ENCODE measurements at places on chromosomes 2 and 18. TPM values are rescaled to one million over a fixed set of nuclear protein-coding genes. Genes with fewer than 3 reads are reported as not detected.

DNA sequence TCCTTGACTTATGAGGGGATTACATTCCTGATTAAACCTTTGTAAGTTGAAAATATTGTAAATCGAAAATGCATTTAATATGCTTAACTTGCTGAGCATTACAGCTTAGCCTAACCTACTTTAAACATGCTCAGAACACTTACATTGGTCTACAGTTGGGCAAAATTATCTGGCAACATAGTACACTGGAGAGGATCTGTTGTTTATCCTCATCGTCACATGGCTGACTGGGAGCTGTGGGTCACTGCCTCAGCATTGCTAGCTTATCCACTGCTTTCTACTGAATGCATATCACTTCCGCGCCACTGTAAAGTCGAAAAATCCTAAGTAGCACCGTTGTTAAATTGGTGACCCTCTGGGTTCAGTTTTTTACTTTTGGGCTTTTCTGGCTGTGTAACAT is 13.7 kb downstream of the PMS1 start:
- no peak for DNase-seq

FSIP2 gene
- 0.29 TPM for total RNA-seq

DNA sequence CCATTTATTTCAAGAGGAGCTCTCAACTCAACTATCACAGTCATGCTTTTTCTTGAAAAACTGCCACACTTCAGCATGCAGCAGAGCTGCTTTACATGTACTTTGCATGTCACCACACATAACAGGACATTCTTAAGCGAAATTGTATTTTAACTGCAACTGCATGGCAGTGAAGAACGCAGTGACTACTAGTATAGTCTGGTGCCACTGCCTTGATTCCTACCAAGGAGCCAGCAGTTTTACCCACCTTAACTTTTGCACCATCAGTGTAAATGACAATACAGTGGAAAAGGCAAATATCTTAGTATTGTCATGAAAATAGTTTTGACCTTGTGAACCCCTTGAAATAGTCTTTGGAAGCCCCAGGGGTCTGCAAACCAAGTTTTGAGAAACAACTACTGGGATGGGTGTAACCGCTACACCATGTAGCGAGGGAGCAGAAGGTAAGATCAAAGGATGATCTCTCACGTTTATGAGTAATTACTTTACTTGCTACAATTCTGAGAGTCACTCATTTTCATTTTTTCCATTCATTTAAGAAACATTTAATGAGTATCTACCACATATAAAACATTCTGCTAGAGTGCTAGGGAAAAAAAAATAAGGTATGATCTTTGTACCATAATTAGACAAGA is 32.3 kb upstream of the MPP4 start:
- DNase-seq: no peak

C1QL2 gene
- not detected for total RNA-seq

CD8B2 gene
- not detected for total RNA-seq

- DNase-seq: no peak
Measured at GRCh38 chr2:219457784-219458369, 23.2 kb downstream of the SPEG start.

SERPINB10 gene
- total RNA-seq: not detected

TUBB8B gene
- total RNA-seq: not detected

GRCh38 chr2:216486708-216487107 is 11.9 kb upstream of the RPL37A start:
- no peak for DNase-seq

- no peak for DNase-seq
Measured at GRCh38 chr2:69083235-69083748, 70.3 kb downstream of the ANTXR1 start.

GRCh38 chr2:3651691-3652648 is 6.0 kb upstream of the ALLC start:
- no peak for DNase-seq

All from mesenteric fat pad (tissue), 1 donor.